ENCODE measurements at places on chromosomes 3 and 15.

GRCh38 chr3:183818041-183818620 is 7.2 kb downstream of the MAP6D1 start:
- no peak for DNase-seq

DNA sequence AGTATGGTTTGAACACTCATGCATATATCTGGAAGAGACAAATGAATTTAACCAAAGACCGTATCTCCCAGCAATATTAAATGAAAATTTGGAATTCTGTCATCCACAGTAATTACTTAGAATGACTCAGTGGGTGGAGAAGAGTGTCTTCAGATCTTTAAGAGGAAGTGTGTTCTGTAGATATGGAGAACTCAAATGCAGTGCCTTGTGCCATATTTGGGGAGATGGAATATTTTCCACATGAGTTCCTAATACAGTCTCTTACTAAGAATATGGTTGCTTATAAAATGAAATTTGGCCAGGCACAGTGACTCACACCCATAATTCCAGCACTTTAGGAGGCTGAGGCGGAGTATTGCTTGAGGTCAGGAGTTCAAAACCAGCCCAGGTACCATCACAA is 40.5 kb downstream of the ANO10 start:
- DNase-seq: no peak

GRCh38 chr3:194054016-194054415 is 81.9 kb upstream of the HES1 start:
- DNase-seq: no peak

GRCh38 chr3:189902230-189903186 is 218.2 kb downstream of the P3H2 start:
- DNase-seq: no peak

DNA sequence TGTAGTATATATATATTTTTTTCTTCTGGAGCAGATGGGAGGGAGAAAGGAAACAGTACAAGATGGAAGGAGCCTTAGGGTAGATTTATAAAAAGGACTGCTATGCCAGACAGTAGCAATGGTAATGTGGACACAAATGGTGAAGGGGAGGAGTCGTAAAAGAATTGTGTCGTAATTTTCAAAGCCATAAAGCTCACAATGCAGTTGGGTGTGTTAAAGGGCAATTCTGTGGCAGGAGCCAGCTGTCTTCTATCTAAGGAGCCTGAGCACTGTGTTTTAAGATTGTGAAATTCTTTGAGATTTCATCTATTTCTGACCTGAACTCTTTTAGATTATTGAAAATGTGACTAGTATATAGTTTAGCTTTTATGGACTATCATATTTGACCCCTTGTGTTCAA is 58.9 kb downstream of the CNOT10 start:
- DNase-seq: no peak

DNA sequence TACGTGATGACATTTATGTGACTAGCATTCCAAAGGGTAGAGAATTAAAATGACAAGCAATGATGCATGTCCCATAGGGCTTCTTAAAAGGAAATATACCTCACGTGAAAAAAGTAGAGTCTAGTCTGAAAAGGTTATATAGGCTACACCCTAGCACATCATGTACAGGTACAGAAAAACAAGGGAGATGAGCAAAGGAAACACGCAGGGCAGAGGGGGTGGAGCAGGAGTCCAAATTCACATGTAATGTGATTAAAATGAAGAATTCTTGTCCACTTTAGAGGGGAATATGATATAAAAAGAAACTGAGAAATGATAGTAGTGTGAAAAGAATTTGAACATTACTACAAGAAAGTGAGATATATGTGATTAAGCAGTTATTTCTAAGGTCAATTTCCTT is 59.4 kb downstream of the HACD2 start:
- no peak for DNase-seq

- DNase-seq: no peak
Measured at GRCh38 chr3:151859905-151860304, 13.5 kb upstream of the SUCNR1 start.

DNA sequence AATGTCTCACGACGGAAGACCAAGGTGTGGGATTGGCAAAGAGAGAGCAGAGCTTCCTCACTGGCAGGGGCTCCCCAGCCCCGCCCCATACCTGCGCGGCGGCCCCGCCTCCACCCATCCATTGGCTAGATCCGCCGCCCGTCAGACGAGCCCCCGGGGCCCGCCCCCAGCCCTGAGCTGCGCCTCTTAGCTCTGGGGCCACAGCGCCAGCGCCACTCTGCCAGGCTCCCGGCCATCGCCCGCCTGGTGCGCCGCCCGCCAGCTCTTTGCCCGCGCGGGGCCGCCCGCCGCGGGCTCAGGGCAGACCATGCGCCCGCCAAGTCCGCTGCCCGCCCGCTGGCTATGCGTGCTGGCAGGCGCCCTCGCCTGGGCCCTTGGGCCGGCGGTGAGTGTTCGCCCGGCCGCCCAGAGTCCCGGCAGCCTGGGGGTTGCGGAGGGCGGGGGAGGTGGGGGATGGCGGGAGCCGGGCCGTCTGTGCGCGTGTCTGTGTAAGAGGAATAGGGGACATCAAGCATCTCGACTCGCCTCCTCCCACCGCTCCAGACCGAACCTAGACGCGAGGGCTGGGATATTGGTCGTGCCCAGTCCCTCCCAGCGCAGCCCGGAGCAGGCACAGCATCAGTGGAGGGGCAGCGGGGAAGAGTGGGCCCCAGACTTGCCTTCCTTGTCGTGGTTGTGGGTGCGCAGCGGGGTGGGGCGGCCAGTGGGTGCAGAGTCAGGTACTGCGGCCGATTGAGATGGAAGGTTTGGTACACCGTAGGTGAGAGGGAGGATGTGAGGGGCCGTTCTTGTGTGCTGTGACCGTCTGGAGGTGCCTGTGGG is at the start of gene VIPR1:
Gene VIPR1 (plus strand): TSS at position 215 of the 822 bp plus-strand sequence. CDS start 93 bp downstream, at position 308.
- DNase-seq: peak; percentile 78

- DNase-seq: no peak
Measured at GRCh38 chr3:100898681-100899080, 94.5 kb downstream of the ABI3BP start.

DNA sequence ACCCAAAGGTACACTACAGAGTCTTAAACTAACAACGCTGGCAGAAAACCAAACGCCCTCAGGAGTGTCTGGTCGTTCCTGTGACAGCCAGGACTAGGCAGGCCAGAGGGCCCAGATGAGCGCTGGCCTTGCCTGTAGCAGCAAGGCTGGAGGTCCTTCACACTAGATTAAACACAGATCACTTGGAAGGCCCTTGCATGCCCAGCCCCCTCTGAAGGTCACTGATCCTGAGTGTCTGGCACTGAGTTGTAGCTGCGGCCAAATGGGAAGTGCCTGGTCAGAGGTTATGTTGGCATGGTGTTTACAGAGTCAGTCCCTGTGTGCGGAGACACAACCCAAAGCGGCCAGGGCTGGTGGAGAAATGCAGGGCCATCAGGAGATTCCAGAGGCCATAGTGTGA is 58.9 kb downstream of the ZNF621 start:
- no peak for DNase-seq

- DNase-seq: no peak
Measured at GRCh38 chr3:11238060-11238459, 34.1 kb upstream of the ATG7 start.

DNA sequence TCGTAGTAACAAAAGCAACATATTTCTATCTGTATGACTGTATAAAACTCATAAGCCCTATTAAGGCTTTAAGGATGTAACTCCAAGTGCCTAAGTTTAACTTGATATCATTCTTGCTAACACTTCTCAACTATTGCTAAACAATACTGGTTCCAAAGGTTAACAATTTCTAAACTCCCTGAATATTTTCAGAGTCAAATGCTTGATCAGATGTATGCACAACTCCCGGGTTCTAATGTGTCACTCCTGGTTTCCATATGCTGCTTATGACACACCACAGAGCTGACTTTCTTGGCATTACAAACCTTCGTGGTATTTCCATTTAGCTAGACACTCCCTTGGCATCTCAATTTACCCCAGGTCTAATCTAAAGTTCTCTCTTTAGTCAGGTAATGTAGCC is 26.3 kb downstream of the DZIP1L start:
- DNase-seq: no peak

GRCh38 chr15:91995146-91995545 is 141.6 kb downstream of the SLCO3A1 start:
- no peak for DNase-seq

GRCh38 chr3:148269816-148270215 is 427.9 kb upstream of the AGTR1 start:
- no peak for DNase-seq

DNA sequence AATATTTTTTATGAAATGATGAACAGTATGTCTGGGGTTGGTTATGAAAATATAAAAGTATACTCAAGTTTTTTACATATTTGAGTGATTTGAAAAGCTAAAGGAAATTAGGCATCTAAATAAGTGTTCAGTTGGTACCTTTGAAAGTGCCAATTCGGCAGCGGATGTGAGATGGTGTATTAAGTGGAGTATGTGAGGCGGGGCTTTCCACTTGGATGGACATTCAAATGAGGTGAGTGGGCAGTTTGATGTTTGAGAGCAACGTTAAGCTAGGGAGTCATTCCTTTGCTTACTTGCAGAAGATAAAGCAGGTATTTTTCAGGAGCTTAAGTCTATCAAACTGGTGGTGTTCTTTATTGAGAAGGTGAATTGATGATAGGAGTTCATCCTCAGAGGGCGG is 189.0 kb upstream of the GOLIM4 start:
- DNase-seq: no peak

GRCh38 chr3:98754483-98754882 is 8.7 kb upstream of the ST3GAL6 start:
- no peak for DNase-seq

DNA sequence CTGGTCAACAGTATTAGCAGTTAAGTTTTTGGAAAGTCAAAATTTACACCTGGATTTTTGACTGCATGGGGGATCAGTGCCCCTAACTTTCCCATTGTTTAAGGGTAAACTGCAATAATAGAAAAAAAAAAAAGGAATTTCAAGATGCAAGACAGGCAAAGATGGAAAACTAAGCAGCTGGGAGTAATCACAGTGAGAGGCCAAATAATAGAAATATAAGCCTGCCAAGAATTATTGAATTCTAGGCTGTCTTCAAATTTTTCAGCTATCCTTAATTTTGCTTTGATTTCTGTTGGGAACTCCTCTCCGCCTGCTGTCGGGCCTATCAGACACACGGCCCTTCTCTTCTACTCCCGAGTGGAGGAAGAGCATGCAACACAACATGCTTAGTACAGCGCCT is 215.5 kb upstream of the LMCD1 start:
- DNase-seq: no peak

DNA sequence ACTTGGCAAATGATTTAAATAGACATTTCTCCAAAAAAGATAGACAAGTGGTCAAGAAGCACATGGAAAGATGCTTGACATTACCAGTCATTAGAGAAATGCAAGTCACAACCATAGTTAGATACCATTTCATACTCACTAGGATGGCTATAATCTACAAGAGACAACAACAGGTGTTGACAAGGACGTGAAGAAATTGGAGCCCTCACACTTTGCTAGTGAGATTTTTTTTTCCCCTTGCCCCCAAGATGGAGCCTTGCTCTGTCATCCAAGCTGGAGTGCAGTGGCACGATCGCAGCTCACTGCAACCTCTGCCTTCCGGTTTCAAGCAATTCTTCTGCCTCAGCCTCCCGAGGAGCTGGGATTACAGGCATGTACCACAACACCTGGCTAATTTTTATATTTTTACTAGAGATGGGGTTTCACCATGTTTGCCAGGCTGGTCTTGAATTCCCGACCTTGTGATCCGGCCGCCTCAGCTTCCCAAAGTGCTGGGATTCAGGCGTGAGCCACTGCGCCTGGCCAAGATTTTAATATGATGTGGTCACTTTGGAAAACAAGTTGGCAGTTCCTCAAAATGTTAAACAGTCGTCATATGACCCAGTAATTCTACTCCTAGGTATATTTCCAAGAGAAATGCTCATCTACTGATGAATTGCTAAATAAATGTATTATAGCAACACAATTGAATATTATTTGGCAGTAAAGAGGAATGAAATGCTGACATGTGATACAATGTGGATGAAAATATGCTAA is 103.3 kb downstream of the ATG7 start:
- no peak for DNase-seq

GRCh38 chr15:70355275-70355795 is 257.6 kb upstream of the TLE3 start:
- no peak for DNase-seq

- DNase-seq: no peak
Measured at GRCh38 chr15:31570591-31570990, 244.0 kb downstream of the KLF13 start.

GRCh38 chr15:67307889-67308597 is 53.5 kb downstream of the IQCH start:
- DNase-seq: no peak

GRCh38 chr3:121601212-121601812 is 8.1 kb downstream of the FBXO40 start:
- DNase-seq: no peak

DNA sequence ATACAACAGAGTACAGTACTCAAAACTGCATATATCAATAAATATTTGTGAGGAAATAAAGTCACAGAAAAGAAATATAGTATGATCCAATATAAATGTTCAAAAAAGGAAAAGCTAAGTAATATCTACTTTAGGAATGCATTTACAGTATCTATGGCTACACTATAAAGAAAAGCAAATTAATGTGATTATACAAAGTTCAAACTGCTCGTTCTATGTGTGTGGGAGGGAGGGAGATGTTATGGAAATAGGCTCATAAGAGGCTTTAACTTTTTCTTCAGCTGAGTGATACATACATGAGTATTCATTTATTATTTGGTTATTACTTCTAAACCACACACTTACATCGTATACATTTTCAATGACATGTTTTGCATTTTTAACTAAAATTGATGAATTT is 377.7 kb upstream of the AGTR1 start:
- DNase-seq: no peak

GRCh38 chr15:50380089-50380488 is 25.1 kb upstream of the GABPB1 start:
- no peak for DNase-seq

- no peak for DNase-seq
Measured at GRCh38 chr15:48667701-48668100, 22.2 kb upstream of the FBN1 start.

- no peak for DNase-seq
Measured at GRCh38 chr15:71547011-71547410, 263.3 kb upstream of the NR2E3 start.

DNA sequence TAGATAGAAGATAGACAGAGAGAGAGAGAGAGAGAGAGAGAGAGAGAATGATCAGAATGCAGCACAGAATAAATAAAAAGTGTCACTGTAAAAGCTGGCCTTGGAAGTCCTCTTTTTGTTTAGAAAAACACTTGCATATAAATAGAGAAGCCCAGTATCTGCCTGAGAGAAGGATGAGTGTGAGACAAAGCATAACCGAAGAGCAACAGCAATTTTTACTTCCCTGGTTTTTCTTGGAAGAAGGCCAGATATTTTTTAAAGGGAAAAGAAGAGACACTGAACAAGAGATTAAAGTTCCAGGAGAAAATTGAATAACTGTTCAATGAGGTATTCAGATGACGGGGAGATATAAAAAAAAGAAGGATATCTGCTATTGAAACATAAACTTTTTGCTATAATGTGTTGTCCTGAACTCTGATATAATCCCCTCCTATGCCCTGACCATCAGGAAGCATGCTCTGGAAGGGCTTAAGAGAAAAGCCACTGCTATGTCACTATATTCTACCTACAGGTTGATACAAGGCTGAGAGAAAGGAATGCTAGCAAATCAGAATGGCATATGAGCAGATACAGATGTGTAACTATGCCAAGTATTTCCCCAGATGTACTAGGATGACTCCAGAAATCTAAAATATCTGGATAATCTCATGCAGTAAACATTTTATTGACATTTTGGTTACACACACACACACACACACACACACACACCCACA is 358.9 kb downstream of the RBMS3 start:
- DNase-seq: no peak

All from activated T-helper 2 cell treated with anti-CD3 and anti-CD28 coated beads, Interferon-gamma antibody, Interleukin-2, Interleukin-4, amounts not matched to agents 10 μg/mL and 5 μg/mL and 100 μg/mL, durations not matched to agents 14 hours and 24 hours and 36 hours (primary cell).